ENCODE measurements at places on chromosomes 7 and 10. TPM values are rescaled to one million over a fixed set of nuclear protein-coding genes. Genes with fewer than 3 reads are reported as not detected.

GCK gene
- polyA plus RNA-seq, result 1.1 TPM

RBP4 gene
- polyA plus RNA-seq, result not detected

ASB15 gene
- not detected for polyA plus RNA-seq

HMX3 gene
- polyA plus RNA-seq, result not detected

MMD2 gene
- polyA plus RNA-seq, result not detected

GRCh38 chr10:119441921-119442757 lies 100.4 kb downstream of the RGS10 start:
- no peak for DNase-seq

GRCh38 chr10:106992055-106992454 lies 172.5 kb downstream of the SORCS1 start:
- DNase-seq, result no peak

DNA sequence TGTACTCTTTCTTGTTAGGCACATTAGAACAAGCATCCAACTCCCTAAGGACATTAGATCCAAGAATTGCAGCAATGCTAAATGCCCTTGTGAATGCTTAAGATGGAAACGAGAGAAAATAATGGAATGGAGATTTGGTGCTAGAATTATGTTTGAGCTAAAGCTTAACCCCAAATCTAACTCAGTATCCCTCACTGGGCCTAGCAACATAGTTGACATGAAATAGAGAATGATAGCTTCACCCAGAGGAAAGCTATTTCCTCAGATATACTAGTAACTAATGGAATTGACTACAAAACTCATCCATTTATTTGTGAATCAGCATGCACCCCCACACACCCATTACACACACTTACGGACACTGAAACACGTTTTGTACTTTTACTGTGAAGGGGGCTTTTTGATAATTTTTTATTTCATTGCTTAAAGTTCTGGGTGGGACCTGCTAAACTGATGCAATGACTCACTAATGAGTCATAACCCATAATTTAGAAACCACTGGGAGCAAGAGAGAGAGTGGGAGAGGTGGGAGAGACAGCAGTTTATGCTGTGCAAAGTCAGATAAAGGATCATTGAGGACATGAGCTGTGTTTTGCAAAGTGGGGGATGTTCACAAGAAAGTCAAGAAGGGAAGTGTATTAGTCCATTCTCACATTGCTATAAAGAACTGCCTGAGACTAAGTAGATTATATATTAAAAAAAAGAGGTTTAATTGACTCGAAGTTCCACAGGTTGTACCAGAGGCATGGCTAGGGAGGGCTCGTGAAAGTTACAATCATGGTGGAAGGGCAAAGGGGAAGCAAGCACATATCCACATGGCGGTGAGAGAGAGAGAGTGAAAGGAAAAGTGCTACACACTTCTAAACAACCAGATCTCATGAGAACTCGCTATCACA lies 382.7 kb downstream of the SFMBT2 start:
- DNase-seq, result no peak

DNA sequence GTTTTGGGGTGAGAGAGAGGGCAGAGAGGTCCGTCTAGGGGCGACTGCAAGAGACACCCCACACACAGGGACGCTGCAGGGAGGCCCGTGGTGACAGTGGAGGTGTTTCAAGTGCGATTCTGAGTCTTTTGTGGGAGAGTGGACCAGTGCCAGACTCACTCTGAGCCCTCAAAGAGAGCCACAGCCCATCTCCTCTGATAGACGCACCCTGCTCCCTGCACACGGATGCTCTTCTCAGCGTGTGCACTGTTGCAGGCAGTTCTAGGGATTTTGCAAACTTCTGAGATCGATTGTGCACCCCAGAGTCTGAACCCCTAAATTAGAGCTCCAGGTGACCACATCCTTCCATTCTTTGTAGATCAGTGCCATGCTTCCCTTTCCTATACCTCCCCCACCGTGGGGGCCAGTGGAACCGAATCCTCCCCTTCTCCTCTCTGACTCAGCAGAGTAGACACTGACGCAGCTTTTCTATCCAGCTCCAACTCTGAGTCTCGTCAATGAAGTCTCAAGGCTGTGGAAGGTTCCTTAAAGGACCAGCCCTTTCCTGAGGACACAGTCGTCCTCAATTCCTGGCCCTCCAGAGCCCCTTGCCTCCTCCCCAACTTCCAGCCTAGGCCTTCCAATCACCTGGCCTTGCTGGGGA lies 83.8 kb downstream of the TMEM130 start:
- no peak for DNase-seq

DNA sequence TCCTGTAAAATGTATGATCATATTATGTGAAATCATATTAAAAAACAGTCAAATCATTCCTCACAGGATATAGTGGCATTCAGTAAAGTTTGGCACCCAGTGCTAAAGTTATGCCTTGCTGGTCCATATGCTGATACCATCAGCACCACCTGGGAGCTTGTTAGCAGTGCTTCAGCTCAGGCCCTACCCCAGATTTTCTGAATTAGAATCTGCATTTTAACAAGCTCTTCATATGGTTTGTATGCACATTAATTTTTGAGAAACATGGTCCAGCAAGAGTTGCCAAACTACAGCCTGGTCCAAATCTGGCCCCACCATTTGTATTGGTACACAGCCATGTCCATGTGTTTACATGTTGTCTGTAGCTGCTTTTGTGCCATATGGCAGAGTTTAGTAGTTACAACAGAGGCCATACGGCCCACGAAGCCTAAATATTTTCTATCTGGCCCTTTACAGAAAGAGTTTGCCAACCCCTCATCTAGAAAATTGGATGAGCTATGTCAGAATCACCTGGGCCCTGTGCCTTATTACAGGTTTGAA lies 30.1 kb downstream of the RAB18 start:
- DNase-seq, result no peak

GRCh38 chr10:71754562-71754961 lies 18.8 kb downstream of the VSIR start:
- no peak for DNase-seq

GRCh38 chr7:370259-370625 lies 80.3 kb downstream of the FOXL3 start:
- no peak for DNase-seq

GRCh38 chr10:19194866-19195265 lies 146.3 kb downstream of the MALRD1 start:
- no peak for DNase-seq

DNA sequence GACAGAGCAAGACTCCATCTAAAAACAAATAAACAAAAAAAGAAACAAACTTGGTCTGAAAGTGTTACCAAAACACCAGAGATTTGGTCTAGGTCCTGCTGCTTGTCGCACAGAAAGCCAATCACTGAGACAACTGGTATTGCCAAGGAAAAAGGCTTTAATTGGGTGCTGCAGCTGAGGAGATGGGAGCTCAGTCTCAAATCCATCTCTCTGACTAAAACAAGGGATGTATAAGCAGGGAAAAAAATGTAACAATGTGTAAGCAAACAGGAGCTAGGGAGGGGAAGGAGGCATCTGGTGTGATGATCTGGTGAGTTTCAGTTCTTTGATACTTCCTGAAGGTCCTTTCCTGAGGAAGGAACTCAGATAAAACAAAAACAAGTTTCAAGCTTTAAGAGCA lies 8.4 kb upstream of the PDIA4 start:
- DNase-seq, result no peak

DNA sequence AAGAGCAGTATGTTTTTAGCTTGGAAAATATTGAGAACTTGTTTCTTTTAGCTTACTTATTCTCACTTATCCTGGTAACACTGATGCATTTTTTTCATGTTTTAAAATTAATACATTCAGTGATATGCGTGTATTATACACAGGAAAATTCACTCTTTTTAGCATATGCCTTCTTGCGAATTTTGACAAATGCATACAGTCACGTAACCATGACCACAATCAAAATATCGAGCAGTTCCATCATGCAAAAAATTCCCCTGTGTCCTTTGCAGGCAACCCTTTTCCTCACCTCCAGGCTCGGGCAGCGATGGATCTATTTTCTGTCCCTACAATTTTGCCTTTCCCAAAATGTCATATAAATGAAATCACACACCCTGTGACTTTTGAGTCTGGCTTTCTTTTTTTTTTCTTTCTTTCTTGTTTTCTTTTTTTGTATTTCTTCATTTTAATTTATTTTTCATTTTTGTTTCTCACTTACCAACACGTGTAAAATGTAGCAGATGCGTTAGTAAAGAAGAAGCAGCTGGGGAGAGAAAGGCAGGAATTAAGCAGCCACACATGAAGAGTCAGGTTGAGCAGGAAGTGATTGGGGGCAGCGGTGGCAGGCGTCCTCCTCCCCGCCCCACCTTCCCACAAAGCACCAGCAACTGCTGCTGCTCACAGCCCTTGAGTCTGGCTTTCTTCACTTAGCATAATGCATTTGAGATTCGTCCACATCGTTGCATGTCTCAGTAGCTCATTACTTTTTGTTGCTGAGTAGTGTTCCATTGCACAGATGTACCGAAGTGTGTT lies 29.9 kb downstream of the ADRB1 start:
- DNase-seq, result no peak

DNA sequence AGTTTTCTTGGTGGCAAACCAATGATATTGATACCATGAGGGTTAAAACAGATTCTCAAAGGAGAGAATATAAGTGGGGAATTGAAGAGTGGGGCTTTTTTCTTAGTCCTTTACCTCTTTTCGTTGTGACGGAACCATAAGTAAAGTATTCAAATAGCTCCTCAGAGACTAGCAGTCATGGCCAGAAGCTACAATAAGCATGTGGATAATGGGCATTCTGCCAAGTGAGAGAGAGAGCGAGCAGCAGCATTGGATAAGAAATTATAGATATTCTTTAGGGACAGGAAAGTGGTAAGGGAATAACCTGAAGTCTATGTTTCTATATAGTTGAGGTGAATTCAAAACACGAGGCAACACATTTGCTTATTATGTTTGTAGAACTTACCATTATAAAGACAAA lies 235.1 kb downstream of the SEMA3E start:
- DNase-seq, result peak; percentile 17

DNA sequence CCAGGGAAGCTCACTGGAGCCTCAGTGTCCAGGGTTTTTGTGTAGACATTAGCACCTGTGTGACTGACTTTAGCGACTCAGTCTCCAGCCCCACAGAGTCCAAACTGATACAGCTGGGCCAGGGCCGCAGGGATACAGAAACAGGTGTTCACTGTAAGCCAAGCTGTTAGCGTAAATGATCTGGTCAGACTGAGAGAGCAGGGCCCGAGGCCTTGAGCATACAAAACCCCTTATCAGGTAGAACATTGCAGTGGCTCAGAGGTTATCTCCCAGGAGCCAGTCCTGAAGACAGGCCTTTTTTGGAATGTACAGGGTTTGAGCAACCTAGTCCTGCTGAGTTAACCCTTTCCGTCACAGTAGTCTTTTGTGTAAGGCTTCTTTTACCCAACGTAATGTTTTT lies 25.0 kb downstream of the LHPP start:
- no peak for DNase-seq

DNA sequence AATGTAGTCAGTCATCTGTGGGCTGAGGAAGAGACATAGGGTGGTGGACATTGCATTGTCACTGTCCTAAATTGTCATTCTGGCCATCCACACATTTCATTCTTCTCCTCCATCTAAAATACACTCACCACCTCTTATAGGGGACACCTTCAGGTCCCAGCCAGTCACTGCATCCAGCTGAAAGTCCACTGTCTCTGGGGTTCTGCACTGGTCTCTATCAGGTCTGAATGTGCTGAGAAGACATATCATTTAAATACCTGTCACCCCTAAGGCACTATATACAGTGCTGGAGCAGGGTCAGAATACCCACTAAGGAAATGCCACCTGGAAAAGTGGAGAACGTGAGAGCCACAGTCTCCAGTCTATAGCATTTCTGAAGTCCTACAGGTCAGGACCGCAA lies 29.6 kb downstream of the SH2D4B start:
- DNase-seq, result no peak

DNA sequence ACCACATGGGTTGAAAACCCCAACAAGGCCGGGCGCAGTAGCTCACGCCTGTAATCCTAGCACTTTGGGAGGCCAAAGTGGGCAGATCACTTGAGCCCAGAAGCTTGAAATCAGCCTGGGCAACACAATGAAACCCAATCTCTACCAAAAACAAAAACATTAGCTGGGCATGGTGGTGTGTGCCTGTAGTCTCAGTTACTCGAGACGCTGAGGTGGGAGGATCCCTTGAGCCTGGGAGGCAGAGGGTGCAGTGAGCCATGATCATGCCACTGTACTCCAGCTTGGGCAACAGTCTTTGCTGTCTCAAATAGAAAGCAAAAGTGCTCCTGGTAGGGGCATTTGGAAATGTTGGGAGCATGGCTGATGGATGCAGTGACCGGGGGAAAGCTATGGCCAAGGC lies 209.6 kb upstream of the PLXNA4 start:
- no peak for DNase-seq

DNA sequence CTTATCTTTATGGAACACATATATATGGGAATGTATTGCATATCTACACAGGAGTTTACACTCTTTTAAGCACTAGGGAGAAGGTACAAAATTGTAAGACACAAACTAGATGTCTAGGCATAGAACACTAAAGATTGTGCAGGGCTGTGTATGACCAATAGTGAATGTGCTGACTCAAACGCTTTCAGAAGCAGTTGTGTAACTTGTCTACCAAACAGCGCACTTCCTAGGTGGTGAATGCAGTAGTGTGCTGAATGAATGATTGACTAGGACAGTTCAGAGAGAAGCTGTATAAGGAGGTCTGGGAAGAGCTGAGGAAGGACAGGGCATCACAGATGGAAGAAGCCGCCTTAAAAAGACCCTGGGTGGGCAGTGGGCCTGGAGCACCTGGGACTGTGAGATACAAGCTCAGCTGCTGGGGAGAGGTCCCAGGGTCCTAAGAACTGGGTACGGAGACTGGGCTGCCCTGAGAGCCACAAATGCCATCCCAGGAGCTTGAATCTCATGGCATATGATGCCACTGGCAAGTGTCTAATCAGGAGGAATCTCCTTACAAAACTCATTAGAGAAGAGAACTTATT lies 14.2 kb downstream of the CLRN3 start:
- no peak for DNase-seq

GRCh38 chr10:119517235-119518141 lies 25.0 kb downstream of the RGS10 start:
- DNase-seq, result no peak

DNA sequence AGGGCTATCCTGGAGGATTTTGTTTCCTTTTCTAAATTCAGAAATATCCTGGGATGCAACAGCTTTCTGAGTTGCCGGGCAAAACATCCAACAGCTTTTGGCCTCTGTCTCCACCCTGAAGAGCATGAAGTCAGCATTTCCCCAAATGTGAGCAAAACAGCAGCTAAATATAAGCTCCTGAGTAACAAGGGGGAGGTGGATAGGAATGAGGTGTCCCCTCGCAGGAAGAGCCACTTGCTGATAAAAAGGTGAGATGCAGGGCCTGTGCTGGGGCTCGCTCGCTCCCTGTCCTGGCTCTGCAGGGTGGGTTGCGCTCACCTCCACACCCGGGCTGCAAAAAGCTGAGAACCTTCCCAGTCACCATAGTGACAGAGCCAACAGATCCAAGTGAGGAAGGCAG lies 264.3 kb downstream of the ZEB1 start:
- no peak for DNase-seq

Measured in SK-N-SH (cell line).